T-helper 2 cell (primary cell): ENCODE measurements at places on chromosomes 5 and 9.
A peak's percentile ranks its signal among the peaks of the same experiment; 100 is the strongest.

- DNase-seq: no peak
These were observed 200.4 kb downstream of the PCSK5 start for GRCh38 chr9:76090909-76091308.

DNA sequence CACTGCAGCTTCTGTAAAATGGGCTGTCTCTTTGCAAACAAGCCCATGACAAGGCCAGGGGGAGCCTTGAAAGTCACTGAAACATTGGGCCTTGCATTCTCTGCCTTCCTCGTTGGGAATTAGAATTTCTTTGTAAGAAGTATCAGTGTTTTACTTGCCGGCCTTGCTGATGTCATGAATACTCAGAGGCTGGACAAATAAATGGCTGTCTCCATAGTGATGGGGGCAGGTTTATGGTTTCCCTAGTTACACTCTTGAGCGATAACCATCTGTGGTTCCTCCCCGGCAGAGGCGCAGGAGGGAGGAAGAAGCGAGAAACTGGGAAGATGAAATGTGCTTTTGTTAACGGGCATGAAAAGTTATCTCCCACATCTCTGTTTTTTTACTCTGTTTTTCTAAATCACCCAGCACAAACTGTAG is 272.7 kb upstream of the PANK3 start:
- DNase-seq: no peak

- DNase-seq: no peak
These were observed 1.2 kb upstream of the GPBP1 start for GRCh38 chr5:57172466-57173318.

- peak; percentile 41 for DNase-seq
These were observed at the start of gene PCDHGA1 for GRCh38 chr5:141330299-141331080. Gene PCDHGA1, plus strand, starts transcription at chr5:141330514.

- no peak for DNase-seq
These were observed 201.0 kb downstream of the EFNA5 start for GRCh38 chr5:107469485-107470294.

DNA sequence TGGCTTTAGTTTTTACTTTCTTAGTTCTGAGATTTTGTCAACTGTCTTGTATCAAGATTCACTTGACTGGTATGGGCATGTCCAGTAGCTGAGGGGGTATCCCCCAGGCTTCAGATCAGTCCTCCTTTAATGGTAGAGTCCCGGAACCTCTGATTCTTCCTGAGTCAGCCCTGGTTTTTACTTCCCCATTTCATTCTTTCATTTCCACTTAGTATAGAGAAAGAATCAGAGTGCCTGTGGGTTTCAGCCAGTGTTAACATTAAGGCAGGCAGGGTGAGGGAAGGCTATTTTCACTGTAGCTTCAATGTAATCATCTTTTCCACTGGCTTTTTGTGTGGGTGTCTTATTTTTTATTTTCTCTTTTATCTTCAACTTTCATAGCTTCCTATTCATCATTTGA is 8.3 kb upstream of the COMMD10 start:
- DNase-seq: no peak

- no peak for DNase-seq
These were observed 284.5 kb upstream of the VLDLR start for GRCh38 chr9:2337131-2337530.

DNA sequence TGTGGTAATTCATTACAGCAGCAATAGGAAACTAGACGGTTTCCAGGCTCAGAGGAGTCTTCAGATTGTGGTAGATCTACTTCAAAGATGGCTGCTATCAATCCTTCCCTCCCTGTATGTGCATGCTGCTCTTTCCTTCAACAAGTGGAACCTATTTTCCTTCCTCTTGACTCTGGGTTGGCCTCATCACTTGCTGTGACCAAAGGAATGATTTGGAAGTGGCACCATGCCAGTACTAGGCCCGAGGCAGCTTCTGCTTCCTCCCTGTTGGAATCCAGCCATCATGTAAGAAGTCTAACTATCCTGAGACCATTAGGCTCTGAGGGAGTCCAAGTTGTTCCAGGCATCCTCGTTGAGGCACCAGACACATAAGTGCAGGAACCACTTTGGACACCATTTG is 46.5 kb upstream of the MCTP1 start:
- DNase-seq: no peak

- peak; percentile 5 for DNase-seq
These were observed 24.7 kb downstream of the ZDHHC11B start for GRCh38 chr5:759781-760362.

DNA sequence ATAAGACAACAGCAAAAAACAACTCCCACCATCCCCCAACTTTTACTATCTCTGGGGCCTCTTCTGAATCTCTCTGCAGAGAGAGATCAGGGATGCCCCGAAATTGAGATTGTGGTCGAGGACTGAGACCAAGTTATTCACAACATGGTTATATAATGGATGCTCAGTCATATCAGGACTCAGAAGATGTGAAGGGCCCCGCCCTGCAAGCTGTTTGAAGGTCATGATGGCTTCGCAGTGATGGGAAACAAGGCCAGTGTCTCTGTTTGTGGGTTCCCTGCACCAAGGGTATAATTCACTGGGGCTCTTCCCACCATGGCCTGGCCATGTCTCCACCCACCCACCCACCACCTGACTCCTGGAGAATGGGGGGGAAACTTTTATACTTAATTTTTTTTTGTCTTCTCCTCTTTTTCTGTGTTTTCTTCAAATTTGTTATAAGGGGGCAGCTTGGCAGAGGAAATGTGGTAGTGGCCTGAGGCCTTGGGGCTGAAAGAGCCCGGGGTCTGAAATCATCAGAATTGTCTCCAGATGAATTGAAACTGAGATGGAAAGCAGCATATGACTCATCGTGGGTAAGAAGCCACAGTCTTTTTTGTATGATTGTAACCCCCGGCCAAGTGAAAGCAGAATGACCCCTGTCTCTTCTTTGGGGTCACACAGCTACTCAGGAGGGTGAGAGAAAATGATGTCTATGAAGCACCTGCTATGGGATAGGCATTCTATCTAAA is 15.0 kb upstream of the TEX48 start:
- peak; percentile 56 for DNase-seq

- DNase-seq: no peak
These were observed 11.0 kb downstream of the COL5A1 start for GRCh38 chr9:134652291-134653225.

- no peak for DNase-seq
These were observed 20.3 kb upstream of the TTC33 start for GRCh38 chr5:40775846-40776657.

DNA sequence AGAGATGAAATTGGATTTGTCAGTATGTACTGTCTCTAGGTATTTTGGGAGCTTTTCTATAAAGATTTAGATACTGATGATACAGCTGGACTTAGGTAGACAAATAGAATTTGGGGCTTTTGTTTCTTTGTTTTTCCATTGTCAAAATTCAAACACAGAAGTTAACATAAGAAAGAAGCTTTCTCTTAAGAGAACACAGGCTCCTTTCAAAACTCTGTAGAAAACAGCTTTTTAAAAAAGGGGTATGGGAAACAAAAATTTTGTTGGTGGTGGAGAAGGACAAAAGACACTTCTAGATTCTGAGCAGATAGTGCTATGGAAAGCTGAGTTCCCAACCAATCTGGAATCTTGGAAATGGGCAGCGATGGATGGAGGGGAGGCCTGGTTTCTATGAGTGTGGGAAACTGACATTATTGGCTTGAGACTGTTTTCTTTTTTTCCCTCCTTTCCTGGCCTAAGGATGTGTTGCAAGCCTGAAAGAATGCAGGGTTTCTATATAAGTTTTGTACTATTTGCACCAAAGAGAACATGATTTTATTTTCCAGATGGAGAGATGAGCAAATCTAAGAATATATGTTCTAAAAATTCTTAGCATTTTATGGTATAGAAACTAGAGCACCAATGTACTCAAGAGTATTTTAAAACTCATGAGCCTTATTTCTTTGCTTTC is 240.0 kb downstream of the PRR16 start:
- no peak for DNase-seq

DNA sequence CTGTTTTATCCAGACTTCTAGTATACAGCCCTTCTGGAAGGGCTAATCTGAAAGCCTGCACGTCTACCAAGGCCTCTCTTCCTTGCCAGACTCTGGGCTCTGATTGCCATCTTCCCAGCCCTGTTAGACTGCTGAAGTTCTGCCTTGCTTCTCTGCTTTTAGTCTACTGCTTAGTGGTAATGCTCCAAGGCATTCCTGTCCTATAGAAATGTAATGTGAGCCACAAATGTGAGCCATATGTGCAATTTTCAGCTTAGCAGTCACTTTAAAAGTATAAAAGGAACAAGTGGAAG is 32.1 kb downstream of the WNK2 start:
- DNase-seq: no peak

DNA sequence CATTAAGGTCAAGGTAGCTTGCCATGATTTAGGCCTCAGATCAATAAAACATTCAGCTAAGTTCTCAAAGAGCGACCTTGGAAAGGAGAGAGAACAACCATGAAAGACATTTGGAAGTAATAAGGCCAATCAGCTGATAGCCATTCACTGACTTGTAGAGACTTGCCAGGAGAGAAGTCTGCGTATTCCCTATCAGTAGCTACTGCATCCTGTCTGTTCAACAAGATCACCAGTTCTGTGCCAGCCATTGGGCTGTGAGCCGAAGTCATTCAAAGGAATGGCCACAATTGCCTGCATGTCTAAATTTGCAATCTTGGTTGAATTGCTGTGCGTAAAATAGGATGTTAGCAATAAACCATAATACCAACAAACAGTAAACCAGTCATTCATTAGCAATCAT is 219.8 kb downstream of the FBXL7 start:
- no peak for DNase-seq

DNA sequence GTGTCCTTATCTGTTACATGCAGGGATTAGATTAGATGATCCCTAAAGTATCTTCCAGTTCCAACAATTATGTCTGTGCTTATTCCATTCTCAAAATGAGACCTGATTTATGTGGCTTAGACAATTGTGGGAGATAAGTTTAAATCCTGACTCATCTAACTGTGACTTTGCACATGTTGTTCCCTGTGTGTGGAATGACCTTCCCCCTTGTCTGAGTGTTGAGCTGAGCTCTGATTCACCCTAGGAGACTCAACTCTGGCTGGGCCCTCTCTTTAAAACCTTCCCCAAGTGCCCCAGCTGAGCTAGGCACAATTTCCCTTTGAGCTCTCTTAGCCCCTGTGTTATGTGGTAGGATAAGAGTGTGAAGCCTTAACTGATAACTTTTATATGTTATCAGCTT is 118.9 kb upstream of the ELL2 start:
- DNase-seq: no peak

DNA sequence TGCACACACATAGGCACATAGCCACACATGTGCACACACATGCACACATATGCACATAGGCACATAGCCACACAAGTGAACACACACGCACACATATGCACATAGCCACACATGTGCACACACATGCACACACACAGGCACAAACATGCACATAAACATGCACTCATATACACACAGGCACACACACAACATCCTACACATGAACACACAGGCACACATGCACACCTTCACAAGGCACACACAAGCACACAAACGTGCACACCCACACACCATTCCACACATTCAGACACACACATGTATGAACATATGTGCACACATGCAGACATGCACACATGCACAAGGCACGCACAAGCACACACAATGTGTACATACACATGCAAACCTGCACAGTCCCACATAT is 484.7 kb downstream of the IRX1 start:
- DNase-seq: no peak

DNA sequence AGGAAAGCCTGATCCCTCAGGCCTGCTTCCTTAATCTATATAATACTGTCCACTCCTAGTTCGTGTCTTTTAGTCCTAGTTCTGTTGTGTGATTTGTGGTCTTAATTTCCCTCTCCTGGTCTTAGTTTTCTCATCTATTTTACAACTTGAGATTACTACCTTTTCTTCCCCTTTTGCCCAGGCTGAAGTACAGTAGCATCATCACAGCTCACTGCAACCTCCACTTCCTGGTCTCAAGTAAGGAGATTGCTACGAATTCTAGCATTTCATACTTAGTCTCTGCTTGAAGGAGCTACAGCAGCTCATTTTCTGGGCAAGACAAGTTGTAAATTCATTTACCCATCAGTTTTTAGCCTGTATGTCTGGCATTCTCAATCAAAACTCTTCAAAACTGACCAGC is 5.5 kb downstream of the TRIM32 start:
- DNase-seq: no peak

DNA sequence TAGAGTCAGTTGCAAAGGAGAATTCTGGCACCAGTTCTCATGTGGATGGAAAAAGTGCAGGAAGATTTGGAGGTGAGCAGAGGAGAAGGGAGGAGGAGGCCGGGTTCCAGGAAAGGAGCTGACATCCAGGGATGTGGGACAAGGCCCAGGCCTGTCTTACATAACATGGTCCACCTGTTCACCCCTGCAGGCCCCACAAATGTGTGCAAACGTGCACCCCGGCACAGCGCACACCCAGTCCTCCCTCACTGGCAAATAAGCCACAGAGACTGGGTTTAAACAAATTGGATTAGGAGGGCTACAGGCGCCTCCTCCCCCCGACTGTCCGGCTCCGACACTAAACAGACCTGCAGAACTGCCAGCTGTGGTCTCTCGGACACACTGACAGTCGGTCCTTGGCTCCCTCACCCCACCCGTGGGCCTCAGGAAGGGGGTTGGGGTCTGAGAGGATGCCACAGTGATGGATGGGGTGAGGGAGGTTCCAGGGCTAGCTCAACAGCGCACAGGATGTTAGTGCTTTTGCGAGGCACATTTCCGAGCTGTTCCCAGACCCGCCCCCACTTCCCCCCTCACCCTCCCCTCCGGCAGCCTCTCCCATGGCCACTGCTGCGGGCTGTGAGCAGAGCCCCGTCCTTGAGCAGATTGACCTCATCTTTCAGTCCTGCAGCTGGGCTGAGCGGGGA is 43.4 kb upstream of the IL17B start:
- DNase-seq: no peak

DNA sequence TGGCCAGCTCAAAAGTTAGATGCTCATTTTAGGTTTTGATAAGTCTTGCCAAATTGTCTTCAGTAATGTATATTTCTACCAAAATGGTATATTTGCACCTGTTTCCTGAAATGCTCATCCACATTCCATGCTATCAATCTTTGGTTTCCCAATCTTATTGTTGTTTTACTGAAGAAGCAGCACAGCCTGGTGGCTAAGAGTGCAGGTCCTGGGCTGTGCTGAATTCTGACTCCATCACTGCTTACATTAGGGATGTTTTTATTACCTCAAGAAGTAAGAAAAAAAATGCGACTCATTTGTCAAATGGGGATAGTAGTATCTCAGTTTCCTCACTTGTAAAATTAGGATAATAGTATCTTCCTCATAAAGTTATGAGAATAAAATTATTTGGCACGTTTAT is 13.6 kb upstream of the S100Z start:
- no peak for DNase-seq
